Stimulated activated CD8-positive, alpha-beta memory T cell treated with anti-CD3 and anti-CD28 coated beads, Interleukin-12 subunit alpha, Interleukin-12 subunit beta, amount 100 ng/mL, for 4 hours (primary cell): ENCODE measurements at places on chromosomes 4 and X.

- DNase-seq, result peak; percentile 49
These were observed 63.8 kb upstream of the STS start for GRCh38 chrX:7083468-7084396.

GRCh38 chrX:30533266-30533665 lies 44.3 kb downstream of the TASL start:
- no peak for DNase-seq

DNA sequence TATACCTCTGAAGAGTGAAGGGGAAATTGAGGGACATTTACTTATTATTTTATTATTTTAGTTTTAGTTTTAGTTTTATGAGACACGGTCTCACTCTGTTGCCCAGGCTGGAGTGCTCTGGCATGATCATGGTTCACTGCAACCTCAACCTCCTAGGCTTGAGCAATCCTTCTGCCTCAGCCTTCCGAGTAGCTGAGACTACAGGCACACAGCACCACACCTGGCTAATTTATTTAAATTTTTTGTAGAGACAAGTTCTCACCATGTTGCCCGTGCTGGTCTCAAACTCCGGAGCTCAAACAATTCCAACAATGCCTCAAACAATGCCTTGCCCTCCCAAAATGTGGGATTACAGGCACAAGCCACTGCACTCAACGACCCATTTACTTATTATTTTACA lies 68.4 kb upstream of the BMP2K start:
- DNase-seq, result no peak

- DNase-seq, result no peak
These were observed 13.8 kb upstream of the STBD1 start for GRCh38 chr4:76292730-76293129.

GRCh38 chr4:137156054-137156453 lies 376.2 kb downstream of the PCDH18 start:
- DNase-seq, result no peak
